ENCODE measurements at places on chromosomes 7 and 10. TPM values are rescaled to one million over a fixed set of nuclear protein-coding genes. Genes with fewer than 3 reads are reported as not detected.

The SDK1 gene
- not detected for polyA plus RNA-seq

The CYP3A4 gene
- polyA plus RNA-seq = not detected

The P4HA1 gene
- 22.8 TPM for polyA plus RNA-seq

The AIFM2 gene
- polyA plus RNA-seq = 4.0 TPM

The SPDYE16 gene
- polyA plus RNA-seq = 0.11 TPM

The PLCE1 gene
- 0.49 TPM for polyA plus RNA-seq

The CPN1 gene
- not detected for polyA plus RNA-seq

The PDCD4 gene
- 319 TPM for polyA plus RNA-seq

The POMZP3 gene
- 11.1 TPM for polyA plus RNA-seq

The LIPF gene
- not detected for polyA plus RNA-seq

The CPA2 gene
- polyA plus RNA-seq = not detected

The SMKR1 gene
- 8.3 TPM for polyA plus RNA-seq

The AFAP1L2 gene
- 3.0 TPM for polyA plus RNA-seq

The C10orf90 gene
- not detected for polyA plus RNA-seq

The TMEM184A gene
- 0.08 TPM for polyA plus RNA-seq

The SLC16A9 gene
- not detected for polyA plus RNA-seq

The CYP2C19 gene
- not detected for polyA plus RNA-seq

The ACTL6B gene
- not detected for polyA plus RNA-seq

The SAMD9 gene
- 21.6 TPM for polyA plus RNA-seq

The ANAPC16 gene
- 426 TPM for polyA plus RNA-seq

The ADIRF gene
- not detected for polyA plus RNA-seq

The CCL24 gene
- not detected for polyA plus RNA-seq

The EIF3B gene
- polyA plus RNA-seq = 84.4 TPM

The FAM237B gene
- polyA plus RNA-seq = not detected

The DOCK4 gene
- not detected for polyA plus RNA-seq

All from IgD-negative memory B cell (primary cell).